OCI-M1 (cell line): ENCODE measurements at places on chromosomes 5 and 9.

DNA sequence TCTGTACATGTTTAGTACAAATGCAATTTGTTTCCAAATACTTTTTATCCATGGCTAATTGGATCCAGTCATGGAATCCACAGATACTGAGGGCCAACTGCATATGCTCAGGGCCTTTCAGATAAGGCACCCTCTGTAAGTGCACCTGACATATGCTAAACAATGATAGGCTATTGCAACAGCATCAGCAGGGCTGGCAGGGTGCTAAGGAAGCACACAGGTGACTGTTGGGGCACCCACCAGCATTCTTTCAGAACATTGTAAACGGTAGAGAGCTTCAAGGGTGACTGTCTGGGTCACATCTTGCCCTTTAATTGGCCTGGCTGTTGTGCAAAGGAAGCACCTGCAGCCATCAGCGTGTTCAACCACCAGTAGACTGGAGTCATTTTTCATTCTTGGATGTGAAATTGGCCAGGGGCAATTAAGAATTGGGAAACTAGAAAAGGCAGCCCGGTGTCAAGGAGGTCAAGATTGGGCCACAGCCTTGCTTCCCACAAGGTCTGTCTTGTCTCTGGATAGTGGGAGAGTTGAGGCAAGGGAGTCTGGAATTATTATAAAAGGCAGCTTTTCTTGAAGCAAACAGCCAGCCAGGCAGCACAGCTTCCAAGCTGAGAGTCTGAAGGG lies 129.3 kb upstream of the RAI14 start:
- peak; percentile 7 for DNase-seq

DNA sequence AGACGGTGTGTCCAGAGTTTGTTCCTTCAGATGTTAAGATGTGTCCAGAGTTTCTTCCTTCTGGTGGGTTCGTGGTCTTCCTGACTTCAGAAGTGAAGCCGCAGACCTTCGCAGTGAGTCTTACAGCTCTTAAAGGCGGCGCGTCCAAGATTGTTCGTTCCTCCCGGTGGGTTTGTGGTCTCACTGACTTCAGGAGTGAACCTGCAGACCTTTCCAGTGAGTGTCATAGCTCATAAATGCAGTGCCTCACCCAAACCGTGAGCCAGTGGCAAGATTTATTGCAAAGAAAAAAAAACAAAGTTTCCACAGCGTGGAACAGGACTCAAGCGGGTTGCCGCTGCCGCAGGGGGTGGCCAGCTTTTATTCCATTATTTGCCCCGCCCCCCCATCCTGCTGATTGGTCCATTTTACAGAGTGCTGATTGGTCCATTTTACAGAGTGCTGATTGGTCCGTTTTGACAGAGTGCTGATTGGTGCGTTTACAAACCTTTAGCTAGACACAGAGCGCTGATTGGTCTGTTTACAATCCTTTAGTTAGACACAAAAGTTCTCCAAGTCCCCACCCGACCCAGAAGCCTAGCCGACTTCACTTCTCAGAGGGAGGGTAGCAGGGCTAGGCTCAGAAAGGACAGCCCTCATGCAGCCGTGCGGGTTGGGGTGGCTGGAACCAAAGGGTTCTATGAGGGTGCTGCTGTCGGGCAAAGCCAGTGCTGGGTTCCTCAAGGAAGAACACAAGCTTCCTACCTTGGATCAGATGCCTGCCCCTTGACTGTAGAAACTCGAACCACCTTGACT lies 9.1 kb upstream of the RNF130 start:
- DNase-seq: no peak

DNA sequence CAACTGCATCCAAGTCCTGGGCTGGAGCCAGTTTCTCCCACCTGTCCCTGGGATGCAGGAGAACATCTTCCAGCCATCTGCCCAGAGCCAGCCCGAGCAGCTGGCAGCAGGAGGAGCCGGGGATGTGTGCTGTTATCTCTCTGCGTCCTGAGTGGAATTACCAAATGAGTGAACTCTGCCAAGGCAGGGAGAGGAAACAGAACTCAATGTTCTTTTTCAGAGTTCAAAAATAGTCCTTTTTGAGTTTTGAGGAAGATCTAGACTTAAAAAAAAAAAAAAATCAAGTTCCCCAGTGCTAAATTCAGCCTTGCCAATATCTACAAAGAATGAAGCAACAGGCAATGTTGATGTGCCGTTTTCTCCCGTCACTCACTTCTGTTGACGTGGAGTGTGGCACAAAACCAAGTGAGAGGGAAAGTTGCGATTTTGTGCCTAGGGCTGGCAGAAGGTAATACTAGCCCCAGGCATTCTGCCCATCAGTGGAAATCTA lies 56.2 kb downstream of the TMOD1 start:
- no peak for DNase-seq

DNA sequence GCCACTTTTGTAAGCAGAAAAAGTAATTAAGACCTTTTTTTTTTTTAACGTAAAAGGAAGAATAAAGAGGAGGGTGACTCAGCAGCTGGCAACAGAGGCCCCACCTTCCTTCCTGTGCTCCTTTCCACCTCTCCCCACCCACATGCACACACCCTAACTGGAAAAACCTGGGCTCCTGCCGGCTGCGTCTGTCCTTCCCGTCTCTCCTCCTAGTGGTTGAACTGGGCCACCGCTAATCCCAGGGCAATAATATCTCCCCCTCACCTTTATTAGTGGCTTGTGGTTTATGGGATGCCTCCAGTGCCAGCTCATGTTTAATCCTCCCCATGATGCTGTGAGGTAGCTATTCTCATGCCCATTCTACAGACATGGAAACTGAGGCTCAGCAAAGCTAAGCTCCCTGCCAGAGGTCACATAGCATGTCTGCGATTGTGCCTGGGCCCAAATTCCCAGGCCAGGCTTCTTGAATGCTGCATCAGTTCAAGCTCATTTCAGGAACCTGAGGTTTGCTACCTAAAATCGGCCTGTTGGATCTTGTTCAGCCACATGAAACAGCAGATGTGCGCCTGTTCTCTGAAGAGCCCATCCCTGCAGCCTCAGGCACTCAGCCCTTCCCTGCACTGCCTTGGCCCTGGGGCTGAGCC lies 60.9 kb upstream of the IL17B start:
- no peak for DNase-seq

DNA sequence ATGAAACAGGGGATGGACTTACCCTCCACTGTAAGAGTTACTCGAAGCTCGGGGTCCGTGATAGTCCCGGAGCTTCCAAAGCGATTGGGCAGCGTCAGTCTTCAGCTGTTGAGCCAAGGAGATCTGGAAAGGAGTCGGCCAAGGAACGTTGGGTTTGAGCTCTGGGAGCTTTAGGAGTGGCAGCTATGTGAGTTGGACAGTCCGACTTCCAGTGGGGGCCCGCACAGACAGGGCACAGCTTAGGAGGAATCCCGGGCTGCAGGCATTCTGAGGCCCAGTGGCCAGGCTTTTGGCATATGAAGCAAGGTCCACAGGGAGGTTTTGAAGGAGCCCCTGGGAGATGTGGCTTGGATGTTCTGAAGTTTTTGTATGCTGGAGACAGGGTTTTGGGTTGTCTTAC lies 72.7 kb downstream of the PHAX start:
- no peak for DNase-seq
